Mesothelial cell of epicardium (in vitro differentiated cells): ENCODE measurements at places on chromosomes 1 and 21.

- H3K36me3 ChIP-seq, result peaks cover 30% of the 10 kb centered on the region
- H3K27ac ChIP-seq, result peak overlapping the region; percentile 78
These were observed 34.5 kb downstream of the SLC45A1 start for GRCh38 chr1:8352471-8352845.

GRCh38 chr1:115411371-115412063 lies 73.5 kb upstream of the NGF start:
- no peak for DNase-seq
- no peaks in the 10 kb centered on the region for H3K36me3 ChIP-seq
- H3K4me1 ChIP-seq, result peaks cover 7% of the 10 kb centered on the region
- H3K27me3 ChIP-seq, result no peaks in the 10 kb centered on the region

GRCh38 chr1:59752556-59753414 lies 62.0 kb upstream of the HOOK1 start:
- H3K36me3 ChIP-seq, result no peaks in the 10 kb centered on the region
- H3K4me3 ChIP-seq, result no peak overlapping the region
- peaks cover 74% of the 10 kb centered on the region for H3K4me1 ChIP-seq
- no peaks in the 10 kb centered on the region for H3K27me3 ChIP-seq

GRCh38 chr1:203624341-203624712 lies 2.3 kb upstream of the ATP2B4 start:
- no peak overlapping the region for H3K4me3 ChIP-seq
- no peak for DNase-seq
- H3K27ac ChIP-seq, result peak overlapping the region; percentile 14
- H3K36me3 ChIP-seq, result no peaks in the 10 kb centered on the region
- peaks cover 43% of the 10 kb centered on the region for H3K4me1 ChIP-seq
- no peaks in the 10 kb centered on the region for H3K27me3 ChIP-seq
